ENCODE measurements at places on chromosomes 7 and 10. TPM values are rescaled to one million over a fixed set of nuclear protein-coding genes. Genes with fewer than 3 reads are reported as not detected.
A peak's percentile ranks its signal among the peaks of the same experiment; 100 is the strongest.

DNA sequence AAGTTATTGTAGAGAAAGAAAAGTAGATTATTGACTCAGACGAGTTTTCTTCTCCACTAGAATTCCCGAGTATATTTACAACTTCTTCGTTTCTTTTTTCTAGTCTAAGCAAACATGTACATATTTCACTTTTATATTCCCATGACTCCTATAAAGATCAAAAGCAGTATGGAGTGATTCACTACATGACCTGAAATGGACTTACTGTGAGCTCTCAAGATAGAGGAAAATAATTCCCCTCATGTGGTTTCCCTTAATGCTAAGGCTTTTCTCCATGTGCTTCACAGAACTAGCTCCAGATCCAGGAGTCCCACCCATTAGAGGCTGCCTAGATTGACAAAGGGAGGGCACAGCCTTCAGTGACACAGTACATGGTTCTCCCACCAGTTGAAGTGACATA, 823.1 kb upstream of the LRRTM3 start:
- no peaks in the 10 kb centered on the region for H3K36me3 ChIP-seq
- H3K27ac ChIP-seq = no peak overlapping the region
- H3K27me3 ChIP-seq = no peaks in the 10 kb centered on the region
- H3K4me3 ChIP-seq = no peak overlapping the region
- no peak for DNase-seq

DNA sequence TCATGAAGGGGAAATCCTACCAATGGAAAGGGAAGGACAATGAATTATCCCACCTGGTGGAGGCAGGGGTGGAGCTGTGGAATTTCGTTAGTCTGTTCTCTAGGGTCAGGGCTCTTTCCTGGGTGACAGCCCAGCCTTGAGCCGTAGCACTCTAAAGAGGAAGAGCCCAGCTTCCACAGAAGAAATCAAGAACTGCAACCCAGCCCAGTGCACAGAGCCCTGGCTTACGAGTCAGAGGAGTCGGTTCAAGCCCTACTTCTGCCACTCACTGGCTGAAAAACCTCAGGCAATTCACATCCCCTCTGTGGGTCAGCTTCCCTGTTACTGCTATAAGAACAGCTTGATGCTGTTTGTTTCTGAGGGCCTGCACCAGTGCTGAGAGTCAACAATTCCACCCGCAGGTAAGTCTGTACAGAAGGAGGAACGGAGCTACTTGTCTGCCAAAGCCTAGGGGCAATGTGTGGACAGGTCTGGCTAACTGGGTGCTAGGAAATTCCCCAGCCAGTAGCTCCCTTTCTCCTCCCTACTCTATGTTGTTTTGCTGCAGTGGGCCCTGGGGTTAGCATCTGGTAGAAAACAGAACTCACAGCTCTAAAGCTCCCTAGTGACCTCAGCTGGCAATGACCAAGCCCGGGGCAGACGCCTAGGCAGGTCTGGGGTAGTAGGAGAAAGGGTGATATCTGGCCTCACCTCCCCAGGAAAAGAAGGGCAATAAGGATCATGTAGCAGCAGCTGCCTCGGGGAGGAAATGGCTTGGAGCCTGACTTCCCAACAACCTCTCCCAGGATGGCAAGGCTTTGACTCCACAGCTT, 3.3 kb downstream of the AVPI1 start:
- peak; percentile 49 for DNase-seq
- H3K27ac ChIP-seq = no peak overlapping the region
- no peaks in the 10 kb centered on the region for H3K27me3 ChIP-seq
- H3K36me3 ChIP-seq = 0 out of 2 replicates have a peak, but pooled peaks cover under 1% of the 10 kb centered on the region
- peaks cover 4% of the 10 kb centered on the region for H3K4me1 ChIP-seq

DNA sequence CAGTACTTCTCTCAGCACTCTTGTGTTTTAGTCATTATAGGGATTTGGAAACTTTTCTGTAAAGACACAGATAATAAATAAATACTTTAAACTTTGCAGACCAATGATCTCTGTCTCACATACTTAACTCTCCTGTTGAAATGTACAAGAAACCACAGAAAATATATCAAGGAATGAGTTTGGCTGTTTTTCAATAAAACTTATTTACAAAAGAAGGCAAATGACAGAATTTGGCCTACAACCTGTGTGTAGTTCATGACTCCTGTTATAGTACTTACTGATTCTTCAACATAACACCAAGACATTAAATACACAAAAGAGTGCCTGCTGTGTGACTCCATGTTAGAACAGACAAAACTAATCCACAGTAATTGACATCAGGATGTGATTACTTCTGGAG, 510.0 kb upstream of the PHF14 start:
- H3K4me3 ChIP-seq = no peak overlapping the region
- H3K36me3 ChIP-seq = peaks cover 12% of the 10 kb centered on the region

DNA sequence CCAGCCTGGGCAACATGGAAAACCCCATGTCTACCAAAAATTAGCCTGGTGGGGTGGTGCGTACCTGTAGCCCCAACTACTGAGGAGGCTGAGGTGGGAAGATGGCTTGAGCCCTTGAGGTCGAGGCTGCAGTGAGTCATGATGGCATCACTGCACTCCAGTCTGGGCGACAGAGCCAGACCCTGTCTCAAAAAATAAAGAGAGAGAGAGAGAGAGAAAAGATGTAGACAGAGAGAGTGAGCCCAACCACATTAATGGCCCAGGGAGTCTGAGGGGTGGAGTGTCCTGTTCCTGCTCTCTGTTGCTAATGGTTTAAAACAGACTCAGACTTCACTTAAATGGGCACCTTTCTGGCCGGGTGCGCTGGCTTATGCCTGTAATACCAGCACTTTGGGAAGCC, 455.7 kb upstream of the GALNT17 start:
- DNase-seq = no peak
- H3K27me3 ChIP-seq = peaks cover 6% of the 10 kb centered on the region
- no peak overlapping the region for H3K4me3 ChIP-seq
- H3K4me1 ChIP-seq = peaks cover 8% of the 10 kb centered on the region
- H3K36me3 ChIP-seq = no peaks in the 10 kb centered on the region
- no peak overlapping the region for H3K27ac ChIP-seq

DNA sequence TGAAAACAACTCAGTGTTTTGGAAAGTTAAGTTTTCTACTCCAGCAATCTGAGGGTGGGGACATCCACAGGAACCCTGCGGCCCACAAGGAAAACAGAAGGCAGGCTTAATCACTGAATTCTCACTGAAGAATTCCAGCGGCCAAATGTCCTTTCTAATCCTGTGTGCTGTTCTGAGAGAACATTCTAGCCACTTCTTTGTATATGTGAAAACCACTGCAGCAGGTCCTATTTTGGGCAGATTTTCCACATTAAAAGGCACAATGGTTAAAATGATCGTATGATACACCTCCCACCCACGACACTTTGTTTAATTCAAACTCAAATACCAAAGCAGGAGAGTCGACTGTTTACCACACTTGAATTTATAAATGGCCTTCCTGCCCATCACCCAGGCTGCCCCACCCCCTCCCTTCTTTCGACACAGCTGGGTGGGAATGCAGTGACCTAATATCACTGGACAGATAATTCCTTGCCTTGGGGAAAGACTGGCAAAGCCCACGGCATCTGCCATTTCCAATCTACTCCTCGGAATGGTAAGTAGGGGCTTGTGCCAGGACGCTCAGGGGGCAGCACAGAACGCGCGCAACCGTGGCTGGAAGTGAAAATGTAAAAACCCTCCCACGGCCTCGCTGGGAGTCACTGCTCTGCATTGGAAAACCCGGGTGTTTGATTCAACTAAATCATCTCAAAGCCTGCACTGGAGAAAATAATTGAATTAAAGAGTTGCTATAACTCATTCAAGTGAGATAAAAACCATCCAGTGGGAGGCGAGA, 67.0 kb downstream of the CTBP2 start:
- H3K4me1 ChIP-seq = peaks cover 7% of the 10 kb centered on the region
- no peak overlapping the region for H3K27ac ChIP-seq
- no peaks in the 10 kb centered on the region for H3K27me3 ChIP-seq
- H3K4me3 ChIP-seq = no peak overlapping the region
- H3K36me3 ChIP-seq = peaks cover 43% of the 10 kb centered on the region

STK17A gene
- 9.8 TPM for total RNA-seq

EGR2 gene
- 3.0 TPM for total RNA-seq

AKR1B15 gene
- total RNA-seq = not detected

Data from H9 (cell line).